Stimulated activated CD4-positive, alpha-beta T cell treated with anti-CD3 and anti-CD28 coated beads, Interleukin-4, amount 100 ng/mL, for 4 hours (primary cell): ENCODE measurements at places on chromosomes 1 and 21.

DNA sequence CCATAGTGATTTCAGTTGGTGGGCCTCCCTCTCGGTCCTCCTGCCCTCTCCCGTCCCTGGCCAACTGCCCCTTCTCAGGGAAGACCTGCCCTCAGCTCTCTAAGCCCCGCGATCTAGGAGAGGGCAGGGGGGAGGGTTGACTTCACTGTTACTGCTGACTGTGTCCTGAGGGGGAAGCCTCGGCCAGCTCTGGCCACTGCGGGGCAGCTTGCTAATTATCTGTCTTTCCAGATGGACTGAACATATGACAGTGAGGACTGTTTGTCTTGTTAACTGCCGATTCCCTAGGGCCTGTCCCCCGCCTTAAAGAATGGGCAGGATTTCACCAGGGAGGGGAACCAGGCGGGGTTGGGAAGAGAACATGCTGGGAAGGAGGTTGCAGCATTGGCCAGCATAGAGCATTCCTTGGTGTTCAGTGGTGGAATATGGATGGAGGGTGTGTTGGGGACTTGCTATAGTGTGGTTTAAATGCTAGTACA lies 22.9 kb downstream of the NIPAL3 start:
- no peak for DNase-seq

DNA sequence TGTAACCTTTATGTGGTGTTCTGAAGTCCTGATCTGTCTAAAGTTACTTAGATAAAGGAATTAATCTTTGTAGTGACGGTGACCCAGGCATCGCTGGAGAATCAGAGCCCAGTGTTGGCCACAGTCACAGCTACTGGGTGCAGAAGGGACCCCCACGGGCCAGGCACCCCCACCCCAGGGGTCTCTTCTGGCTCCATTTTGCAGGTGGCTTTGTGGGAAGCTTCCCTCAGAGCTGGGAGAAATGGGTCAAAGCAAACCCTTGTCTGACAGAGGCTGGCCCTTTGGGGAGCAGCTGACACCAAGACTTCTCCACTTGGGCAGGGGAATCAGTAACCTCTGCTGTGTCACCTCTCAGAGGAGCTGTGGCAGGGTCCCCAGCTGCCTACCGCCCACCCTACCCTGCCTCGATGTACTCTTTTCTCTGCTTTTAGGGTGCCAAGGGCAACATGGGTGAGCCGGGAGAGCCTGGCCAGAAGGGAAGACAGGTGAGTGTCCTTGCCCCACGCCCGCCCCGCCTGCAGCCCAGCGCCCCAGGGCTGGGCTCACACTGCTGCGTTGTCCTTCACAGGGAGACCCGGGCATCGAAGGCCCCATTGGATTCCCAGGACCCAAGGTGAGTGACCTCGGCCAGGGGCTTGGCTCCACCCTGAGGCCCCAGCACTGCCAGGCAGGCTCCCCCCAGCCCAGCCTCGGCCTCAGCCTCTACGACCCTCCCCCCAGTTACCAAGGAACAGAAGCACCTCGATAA lies 17.7 kb downstream of the COL6A2 start:
- no peak for DNase-seq

DNA sequence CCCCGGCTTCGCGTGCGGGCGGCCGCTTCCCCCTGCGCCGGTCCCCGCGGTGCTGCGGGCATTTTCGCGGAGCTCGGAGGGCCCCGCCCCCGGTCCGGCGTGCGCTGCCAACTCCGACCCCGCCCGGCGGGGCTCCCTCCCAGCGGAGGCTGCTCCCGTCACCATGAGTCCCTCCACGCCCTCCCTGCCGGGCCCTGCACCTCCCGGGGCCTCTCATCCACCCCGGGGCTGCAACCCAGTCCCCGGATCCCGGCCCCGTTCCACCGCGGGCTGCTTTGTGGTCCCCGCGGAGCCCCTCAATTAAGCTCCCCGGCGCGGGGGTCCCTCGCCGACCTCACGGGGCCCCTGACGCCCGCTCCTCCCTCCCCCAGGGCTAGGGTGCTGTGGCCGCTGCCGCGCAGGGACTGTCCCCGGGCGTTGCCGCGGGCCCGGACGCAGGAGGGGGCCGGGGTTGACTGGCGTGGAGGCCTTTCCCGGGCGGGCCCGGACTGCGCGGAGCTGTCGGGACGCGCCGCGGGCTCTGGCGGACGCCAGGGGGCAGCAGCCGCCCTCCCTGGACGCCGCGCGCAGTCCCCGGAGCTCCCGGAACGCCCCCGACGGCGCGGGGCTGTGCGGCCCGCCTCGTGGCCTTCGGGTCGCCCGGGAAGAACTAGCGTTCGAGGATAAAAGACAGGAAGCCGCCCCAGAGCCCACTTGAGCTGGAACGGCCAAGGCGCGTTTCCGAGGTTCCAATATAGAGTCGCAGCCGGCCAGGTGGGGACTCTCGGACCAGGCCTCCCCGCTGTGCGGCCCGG lies 159.2 kb downstream of the RUNX1 start:
- peak; percentile 73 for DNase-seq

DNA sequence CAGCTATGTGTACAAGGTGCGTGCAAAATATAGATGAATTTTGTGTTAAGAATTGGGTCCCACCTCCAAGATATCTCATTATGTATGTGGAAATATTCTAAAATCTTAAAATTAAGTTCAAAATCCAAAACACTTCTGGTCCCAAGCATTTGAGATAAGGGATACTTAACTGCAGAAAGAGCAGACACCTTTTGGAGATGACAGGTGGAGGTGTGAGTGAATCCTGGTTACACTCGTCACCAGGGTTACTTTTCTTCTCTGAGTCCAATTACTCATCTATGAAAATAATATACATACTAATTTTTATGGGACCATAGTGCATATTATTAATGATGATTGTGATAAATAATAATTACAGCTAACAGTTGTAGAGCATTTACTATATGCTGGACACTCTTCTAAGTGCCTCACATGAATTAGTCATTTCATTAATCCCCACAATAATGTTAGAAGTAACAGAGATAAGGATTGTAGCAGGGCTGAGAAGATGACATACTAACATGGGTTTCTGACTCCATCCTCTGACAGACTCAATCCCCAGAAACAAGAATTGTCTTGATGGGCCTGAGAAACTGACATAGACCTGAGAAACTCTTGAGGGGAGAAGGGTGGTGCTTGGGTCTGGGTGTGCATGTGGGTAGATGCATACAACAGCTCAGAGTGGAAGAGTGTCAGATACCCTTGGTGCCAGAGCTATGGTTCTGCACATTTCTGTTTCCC lies 8.3 kb upstream of the FASLG start:
- no peak for DNase-seq

DNA sequence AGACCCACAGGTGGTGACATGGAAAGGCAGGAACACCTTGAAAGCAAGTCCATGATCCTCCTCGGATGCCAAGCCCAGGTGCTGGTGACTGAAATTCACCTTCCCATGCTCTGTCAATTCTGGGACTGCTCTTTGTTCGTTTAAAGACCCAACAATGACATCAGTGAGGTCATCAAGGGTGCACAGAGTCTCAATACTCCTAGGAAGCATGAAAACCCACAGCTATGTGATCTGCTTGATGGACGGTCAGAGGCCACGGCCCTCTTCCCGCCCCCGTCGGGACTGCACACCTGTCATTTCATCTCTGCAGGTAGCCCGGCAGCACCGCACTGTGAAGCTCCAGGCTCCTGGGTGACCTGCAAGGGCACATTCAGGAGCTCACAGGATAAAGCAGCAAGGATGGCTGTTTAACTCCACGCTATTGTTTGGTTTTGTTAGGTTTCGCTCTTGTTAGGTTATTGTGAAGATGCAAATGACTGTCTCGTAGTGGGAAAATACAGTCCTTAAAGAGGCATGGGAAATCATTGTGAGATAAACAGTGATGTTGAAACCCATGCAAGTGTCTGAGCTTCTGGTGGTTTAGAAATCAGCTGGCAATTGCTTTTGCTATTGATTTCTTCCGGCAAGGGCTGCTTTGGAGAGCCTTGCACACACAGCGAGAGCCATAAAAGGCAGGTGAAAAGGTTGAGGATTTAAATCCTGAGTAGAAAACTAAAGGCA lies 124.8 kb upstream of the AJAP1 start:
- DNase-seq = no peak

- no peak for DNase-seq
Observed at GRCh38 chr1:161843156-161843555, 77.0 kb downstream of the ATF6 start.

DNA sequence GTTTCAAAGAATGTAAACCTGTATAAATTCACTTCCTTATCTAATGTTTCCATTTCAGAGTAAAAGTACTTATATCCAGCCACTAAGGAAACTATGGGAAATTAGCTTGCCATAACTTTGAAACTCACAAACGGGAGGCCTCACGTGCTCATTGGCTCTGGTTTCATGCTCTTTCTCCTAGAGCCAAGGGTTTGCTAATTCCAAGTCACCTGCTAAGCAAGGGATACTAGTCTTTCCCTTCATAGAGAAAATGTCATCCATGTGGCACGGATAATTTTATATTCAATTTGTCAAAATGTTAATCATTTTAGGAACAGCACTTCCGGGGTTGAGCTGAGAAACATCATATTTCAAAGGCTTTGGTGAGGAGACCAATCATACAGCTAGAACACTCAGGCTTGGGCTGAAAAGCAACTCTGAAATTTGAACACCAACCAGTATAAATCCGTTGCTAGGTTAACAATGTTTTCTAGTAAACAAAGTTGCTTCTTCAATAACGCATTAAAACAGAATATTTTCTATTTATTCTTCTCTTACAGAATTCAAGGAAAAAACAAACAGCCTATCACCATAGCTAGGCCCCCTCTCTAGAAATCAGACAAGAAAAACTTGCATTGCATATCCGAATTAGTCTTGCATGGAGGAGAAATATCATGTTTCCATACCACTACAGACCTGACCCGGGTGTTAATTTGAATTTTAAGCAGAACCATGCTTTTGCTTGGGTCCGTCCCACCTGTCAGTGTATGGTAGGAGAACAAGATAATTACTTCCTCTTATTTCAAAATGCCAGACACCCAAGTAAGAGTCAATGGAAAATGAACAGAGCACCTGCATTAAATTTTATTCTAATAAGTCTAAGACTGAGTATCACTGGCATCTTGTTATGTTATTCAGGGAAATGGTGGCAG lies 196.1 kb upstream of the ESRRG start:
- DNase-seq = no peak

DNA sequence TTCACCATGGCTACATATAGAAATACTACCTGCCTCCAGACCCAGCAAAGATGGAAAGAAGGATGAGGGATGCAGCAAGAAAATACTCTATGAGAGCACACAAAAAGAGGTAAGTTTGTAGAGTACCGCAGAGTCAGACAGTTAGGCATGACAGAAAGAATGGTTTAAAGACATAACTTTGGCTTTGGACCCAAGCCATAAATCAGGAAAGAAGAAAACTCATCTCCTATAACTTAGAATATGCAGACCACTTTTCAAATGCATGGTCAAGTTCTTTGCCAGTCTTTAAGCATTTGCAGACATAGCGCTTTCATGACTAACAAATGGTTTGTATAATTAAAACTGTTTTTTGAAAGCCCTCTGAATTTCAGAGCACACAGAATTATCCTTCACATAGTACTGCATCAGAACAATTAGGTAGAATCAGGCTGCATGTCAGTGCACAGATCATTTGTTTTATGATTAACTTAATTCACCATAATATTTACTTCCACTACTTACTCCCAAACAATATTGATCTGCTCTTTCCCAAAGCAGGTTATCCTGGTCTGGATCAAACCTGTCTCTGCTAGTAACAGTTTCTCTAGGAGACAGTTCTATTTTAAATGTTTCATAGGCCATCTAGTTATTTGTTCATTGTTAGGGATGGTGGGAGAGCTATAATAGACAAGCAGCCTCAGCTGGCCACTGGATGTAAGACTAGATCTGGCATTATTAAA lies 280.7 kb upstream of the NR5A2 start:
- DNase-seq = no peak

GRCh38 chr1:152052606-152053005 lies 15.8 kb upstream of the S100A11 start:
- DNase-seq = peak; percentile 80

- DNase-seq = no peak
Observed at GRCh38 chr21:25878344-25878743, 143.6 kb downstream of the GABPA start.

DNA sequence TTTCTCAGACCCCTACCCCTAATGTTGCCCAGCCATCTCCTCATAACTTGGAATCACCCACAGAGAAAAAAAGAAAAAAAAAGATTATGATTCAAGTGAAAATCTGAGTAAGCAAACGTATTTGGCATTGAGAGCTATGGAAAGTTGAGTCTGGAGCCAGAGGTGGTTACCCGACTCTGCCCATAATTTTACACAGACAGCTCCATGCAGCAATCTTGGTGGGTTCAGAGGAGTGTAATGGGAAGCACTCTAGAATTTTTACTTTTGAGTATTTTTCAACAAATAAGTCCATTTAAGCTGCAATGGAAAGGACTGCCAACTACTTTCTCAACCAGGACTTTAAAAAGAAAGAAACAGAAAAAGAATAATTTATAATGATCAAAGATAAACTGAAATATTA lies 62.7 kb downstream of the ZC3H11B start:
- no peak for DNase-seq

DNA sequence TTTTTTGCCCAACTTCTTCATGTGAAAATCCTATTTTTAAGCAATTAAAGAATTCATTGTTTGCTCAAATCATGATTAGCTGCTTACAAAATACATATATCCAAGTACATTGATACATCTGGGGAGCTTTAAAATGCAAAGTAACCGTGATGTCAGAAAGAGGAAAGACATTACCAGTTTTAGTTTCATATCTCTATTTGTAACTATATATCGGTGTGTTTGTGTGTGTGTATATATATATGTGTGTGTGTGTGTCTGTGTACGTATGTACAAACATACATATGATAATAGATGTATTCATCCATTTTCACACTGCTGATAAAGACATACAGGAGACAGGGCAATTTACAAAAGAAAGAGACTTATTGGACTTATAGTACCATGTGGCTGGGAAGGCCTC lies 310.1 kb downstream of the DPYD start:
- no peak for DNase-seq

DNA sequence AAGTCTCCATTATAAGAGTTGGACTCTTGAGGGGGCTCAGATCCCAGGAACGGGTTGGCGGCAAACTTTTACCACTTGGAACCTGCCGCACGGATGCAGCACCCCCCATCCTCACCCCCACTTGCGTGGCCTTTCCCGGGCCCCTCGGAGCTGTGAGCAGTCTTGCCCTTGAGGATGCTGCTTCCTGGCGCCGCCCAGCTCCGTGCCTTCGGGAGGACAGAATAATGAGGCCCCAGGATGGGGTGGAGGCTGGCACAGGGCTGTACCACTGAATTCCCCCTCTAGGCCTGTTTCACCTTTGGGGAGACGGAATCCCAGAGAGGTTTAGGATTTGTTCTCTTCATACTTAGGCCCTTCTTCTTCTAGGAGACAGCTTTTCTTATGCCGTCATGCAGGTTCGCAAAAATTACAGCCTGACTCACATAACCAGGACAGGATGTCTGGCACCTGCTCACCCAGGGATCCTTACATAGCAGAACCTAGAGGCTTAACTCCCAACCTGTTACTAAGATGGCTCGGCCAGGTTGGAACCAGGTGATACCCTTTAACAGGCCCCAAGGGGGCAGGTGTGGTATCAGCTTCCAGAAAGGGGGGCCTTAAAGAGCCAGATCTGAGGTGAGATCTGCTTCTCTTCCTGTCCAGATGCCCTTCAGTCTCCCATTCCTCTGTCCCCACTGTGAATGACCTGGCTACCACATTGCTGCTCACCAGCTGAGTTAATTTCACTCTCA lies 1.5 kb downstream of the TRNP1 start:
- DNase-seq = no peak
